ENCODE measurements at places on chromosomes 11 and 22.

DNA sequence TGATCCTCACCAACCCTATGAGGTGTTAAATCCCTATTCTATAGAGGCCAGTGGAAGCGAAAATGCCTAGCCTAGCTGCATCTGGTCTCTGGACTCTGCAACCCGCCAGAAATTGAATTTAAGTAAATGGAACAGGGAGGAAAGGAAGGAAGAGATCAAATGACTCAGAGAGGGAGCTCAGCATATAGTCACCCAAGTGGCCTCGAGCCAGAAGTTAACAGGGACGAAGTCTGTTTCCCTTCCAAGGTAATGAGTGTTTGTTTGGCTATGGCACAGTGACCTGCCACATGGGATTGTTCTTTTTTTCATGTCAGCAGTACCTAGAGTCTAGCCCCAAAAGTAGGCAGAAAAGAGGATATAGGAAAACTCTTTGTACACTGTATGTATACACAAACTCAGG lies 66.3 kb downstream of the PAK1 start:
- no peak for DNase-seq

DNA sequence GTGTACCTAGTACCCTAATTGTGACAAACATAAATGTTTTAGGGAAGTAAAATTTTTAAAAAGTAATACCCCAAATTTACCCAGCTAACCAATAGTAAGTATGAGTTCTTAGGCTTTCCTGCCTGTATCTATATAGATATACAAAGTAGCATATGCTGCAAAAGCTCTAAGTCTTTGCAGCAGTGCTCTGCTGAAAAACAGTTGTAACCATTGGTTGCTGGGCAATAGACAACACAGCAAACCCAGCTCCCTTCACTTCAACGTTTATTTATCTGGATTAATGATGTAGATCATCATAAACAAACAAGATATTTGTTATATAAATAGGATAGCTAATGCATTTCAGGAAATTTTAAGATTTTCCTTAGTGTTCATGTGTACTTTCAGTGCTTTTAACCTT lies 82.7 kb downstream of the PAX6 start:
- DNase-seq = no peak

GRCh38 chr11:12376259-12377081 lies 901 bp upstream of the PARVA start:
- DNase-seq = no peak

- no peak for DNase-seq
Observed at GRCh38 chr11:126791991-126792390, 208.6 kb downstream of the KIRREL3 start.

DNA sequence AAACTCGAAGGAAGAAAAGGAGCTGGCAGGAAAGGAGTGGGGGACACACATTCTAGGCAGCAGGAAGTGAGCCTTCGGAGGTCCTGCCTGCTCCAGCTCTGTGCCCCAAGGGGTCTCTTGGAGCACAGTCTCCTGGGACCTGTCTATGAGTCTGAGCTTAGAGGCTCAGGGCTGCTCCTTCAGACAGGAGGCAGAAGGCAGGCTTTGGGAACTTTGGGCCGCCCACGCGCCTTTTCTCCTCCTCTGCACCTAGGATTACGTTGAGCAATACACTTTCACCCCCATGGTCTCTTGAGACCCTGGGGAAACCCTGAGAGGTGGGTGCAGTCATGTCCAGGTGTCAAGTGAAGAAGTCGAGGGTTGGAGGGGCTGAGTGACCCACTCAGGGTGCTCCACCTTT lies 965 bp downstream of the TCN2 start:
- DNase-seq = peak; percentile 29

DNA sequence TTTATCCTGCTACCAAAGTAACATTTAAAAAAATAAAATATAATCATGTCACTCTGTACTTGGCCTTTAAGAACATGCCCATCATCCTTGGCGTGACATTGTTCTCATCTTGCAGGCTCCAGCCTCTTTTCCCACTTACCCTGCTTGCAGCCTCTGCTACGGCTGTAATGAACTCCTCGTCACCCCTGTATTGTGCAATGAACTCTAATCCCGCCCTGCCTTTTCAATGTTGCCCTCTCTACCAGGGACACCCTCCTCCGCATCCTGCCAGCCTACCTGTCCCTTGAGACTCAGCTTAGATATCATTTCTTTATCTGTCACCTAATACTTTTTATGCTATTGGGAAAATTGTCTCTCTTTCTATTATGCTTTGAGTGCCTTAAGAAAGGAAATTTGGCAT lies 12.6 kb upstream of the MMP20 start:
- DNase-seq = no peak

DNA sequence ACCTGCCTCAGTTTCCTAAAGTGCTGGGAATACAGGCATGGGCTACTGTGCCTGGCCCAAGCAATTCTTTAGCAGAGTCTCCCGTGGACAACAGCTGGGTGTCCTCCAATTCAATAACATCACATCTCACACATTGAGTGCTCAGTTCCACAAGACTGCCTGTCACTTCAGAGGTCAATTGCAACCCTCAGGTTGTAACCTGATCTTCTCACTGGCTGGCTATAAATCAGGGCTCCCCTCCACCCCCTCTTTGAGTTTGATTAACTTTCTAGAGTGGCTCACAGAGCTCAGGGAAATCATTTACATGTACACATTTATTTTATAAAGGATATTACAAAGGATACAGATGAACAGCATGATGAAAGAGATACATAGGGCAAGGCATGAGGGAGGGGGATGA lies 68.1 kb downstream of the MCHR1 start:
- no peak for DNase-seq

DNA sequence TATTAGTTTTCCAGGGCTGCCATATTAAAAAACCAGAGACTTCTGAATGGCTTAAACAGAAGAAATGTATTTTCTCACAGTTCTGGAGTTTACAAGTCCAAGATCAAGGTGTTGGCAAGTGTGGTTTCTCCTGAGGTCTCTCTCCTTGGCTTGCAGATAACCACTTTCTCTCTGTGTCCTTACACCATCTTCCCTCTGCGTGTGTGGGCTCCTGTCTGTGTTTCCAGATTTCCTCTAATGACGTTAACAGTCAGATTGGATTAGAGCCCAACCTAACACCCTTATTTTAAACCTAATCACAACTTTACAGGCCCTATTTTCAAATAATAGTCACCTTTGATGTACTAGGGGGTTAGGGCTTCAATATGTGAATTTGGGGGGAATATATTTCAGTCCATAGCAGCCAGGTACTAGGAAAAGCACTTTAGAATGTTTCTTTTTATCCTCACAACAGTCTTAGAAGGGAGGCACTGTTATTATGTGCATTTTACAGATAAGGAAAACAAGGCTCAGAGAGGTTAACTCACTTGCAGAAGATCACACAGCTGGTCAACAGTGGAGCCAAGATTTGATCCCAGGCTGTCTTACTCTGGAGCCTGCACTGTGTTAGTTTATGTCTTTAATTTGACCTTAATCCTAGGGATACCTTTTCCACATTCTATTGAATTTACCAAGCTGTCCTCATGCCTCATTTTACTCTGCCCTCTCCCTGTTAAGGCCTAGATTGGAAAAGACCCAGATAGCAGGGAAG lies 116.4 kb upstream of the CRYBB3 start:
- no peak for DNase-seq

GRCh38 chr11:47533690-47534151 lies 19.2 kb downstream of the CELF1 start:
- DNase-seq = no peak

DNA sequence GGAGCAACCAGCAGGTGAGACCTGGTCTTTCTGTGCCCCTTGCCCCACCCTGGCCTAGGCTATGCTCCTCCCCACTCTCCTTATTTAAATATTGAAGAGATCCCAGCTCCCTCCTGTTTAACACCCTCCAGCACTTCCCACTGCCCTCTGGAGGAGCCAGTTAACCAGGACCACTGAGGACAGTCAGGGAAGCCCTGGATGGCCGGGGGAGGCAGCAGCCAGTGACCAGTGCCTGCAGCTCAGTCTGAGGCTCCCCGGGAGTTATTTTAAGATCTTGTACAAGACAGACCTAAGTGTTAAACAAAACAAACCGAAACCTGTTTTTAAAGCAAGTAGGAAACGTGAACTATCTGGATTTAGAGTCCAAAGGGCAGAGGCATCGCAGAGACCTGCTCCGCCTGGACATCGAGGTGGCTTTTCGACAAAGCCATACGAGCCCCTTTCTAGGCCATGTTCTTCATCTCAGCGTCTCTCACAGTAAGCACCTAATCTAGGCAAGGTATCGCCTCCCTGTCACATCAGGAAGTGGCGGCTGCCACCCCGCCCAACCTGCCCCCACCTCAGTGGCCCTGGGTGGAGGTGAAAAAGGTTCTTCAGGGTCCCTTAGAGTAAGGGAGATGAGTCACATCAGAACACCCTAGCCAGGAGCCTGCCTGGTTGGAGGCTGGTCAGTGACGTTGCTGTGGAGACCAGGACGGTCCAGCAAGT lies 35.2 kb downstream of the TRMU start:
- DNase-seq = no peak

GRCh38 chr22:19218541-19219233 lies 40.2 kb upstream of the SLC25A1 start:
- DNase-seq = no peak
